ENCODE measurements at places on chromosomes 13 and 19.

DNA sequence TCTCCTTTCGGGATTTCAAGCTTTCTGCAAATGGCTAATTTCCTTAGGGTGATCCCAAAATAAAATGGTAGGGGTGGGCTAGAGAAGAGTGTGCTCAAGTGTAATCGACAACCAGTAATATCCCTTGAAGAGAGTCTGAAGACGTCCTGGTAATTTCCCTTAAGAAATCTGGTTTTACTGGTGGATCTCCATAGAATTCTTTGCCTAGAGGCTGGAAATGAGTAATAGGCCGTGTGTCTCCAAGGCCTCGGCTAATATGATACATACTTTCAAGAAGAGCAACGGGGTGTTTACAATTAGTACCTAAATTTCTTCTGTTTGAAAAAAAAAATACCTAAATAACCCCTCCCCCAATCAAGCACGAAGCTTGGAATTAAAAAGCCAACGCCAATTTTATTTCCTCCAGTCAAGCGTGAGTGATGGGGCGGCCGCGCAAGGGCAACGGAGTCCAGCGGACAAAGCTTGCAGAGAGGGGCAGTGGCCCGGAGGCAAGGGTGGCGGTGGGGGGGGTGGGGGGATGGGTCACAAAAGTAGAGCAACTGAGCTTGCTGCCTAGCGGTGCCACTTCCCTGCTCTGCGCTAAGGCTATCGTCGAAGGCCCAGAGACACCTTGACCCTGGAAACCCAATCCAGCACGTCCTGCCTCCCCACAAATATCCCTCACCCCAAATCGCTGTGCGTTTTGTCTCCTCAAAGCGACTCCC is 7.8 kb downstream of the SOX21 start:
- DNase-seq = no peak

GRCh38 chr13:59915252-59915651 is 248.5 kb downstream of the DIAPH3 start:
- DNase-seq = no peak

- DNase-seq = no peak
Observed at GRCh38 chr19:42344336-42344893, 19.0 kb downstream of the MEGF8 start.

GRCh38 chr19:55485439-55486011 is 537 bp downstream of the NAT14 start:
- no peak for DNase-seq

Data from activated effector memory CD4-positive, alpha-beta T cell treated with Interleukin-2 at 50 U/mL for 16 hours (primary cell).